ENCODE measurements at places on chromosomes 5 and 9.

- no peak for DNase-seq
Measured at GRCh38 chr9:87551772-87552217, 54.1 kb downstream of the DAPK1 start.

DNA sequence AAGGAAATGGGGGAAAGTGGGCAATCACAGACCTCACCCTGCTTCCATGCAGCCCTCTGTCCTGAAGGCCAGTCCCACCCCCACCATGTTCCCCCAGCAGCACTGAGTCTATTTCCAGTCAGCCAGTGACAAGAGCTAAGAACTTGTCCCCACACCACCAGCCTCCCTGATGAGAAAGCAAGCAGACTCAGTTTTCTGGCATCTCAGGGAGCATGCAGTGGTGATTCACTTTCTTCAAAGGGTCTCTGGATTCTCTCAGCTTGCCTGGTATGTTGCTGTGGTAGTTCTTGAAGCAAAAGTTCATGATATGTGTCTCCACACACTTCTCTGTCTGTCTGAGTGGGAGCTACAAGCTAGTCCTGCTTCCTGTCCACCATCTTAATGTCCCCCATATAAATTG lies 799.9 kb upstream of the TYRP1 start:
- no peak for DNase-seq

DNA sequence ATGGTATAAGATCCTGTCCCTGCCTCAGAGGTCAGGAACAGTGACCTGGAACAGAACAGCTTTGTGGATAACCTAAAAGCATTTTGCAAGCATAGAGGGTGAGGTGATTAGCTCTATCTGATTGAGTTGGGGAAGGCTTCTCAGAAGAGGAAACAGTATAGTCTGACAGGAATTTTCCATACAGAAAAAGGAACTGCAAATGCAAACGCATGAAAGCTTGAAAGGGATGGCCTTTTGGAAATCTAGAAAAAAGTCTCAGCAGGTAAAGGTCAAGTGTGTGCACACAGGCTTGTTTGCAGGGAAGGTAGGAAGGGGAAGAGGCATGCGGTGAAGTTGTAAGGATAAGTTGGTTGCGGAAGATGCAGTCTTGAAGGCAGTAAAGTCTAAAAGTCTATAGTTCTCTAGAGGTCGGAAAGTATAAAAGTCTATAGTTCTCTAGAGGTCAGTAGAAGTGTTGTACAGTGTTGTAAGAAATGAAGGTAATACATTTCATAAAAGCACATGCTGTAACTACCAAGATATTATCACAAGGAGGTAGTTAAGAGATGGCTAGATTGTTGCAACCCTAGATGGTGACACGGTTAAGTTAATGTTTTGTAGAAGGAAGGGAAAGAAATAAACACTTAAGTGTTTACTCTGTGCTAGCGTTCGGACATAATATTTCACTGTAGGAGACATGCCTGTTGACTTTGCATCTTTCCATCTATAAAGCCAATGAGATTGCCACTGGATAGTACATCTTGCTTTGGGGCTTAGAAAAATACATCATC lies 16.7 kb upstream of the HSPB3 start:
- DNase-seq, result no peak

DNA sequence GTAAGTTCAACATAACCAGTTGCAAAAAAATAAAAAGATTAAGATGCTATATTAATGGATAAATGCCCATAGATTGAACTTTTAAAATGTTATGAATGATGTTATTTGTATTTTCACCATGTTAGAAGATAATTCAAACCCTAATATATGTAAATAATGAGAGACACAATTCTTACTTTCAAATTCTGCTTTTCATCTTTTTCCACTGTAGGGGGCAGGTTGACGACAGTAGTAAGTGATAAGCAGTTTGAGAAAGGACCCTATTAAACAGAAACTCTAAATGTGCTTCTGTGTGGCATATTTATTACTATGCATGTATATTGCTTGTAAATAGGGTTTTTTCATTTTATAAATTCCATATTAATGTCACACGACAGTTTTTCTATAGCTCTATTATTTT lies 591.1 kb downstream of the SEMA5A start:
- DNase-seq, result no peak

- no peak for DNase-seq
Measured at GRCh38 chr5:163604013-163604412, 98.6 kb downstream of the MAT2B start.

- no peak for DNase-seq
Measured at GRCh38 chr9:28155671-28156070, 582.4 kb upstream of the C9orf72 start.

DNA sequence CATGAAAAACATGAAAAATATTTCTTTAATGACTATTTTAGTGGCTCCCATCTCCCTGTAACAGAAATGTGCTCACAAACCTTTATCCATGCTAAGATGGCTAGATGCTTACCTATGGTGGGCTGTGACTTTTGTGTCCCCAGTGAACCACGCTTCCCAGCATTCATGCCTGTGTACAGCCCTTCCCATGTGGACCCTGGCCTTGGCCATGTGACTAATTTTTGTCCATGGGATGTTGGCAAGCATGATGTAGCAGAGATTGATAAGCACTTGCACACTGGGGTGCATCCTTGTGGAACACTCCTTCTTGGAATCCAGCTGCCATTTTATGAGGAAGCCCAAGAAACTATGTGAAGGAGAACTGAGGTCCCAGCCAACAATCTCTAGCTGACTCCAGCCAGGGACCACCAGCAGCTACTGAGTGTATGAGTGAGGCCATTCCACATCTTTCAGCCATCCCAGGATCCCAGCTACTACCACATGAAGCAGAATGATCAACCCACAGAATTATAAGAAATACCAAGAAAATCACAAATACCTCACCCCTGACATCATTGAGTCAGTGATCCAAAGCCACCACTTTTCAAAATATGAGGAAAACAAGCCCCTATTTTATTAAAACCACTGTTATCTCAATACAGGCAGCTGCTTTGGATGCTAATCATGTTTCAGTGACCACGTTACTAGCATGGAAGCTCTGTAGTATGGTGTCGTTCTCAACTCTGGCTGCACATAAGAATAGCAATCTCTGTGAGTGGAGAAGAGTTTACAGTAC lies 16.1 kb upstream of the RAI14 start:
- DNase-seq, result no peak

DNA sequence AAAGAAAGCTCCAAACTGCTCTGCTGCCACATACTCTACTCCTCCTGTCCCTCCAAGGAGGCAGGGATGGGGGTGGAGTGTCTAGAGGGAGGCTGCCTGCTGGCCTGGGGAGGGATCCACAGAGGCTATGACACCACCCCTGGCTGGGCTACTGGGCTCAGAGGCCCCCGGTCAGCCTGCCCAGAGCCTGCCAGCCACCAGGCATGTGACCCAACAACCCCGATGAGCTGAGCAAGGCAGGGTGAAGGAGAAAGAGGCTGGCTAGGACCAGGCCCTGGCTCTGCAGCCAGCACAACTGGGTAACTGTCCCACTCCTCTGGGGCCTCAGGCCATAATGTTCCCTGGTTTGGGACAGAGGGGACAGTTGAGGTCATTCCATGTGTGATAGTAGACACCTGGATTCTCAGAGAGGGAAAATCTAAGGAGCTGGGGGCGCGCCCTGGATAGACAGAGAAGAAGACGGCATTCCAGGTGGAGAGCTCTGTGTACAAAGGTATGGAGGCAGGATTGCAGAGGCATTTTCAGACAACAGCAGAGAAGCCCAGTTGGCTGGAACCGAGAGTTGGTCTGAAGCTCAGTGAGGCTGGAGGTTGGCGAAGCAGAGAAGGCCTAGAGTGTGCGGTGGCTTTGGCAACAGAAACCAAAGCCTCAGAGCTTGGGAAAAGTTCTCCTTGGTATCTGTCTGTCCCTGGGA lies 33.8 kb upstream of the IL17B start:
- DNase-seq, result peak; percentile 46
